ENCODE measurements at places on chromosomes 1 and 21.

- DNase-seq, result no peak
These were observed 24.8 kb upstream of the C1orf159 start for GRCh38 chr1:1140673-1141072.

DNA sequence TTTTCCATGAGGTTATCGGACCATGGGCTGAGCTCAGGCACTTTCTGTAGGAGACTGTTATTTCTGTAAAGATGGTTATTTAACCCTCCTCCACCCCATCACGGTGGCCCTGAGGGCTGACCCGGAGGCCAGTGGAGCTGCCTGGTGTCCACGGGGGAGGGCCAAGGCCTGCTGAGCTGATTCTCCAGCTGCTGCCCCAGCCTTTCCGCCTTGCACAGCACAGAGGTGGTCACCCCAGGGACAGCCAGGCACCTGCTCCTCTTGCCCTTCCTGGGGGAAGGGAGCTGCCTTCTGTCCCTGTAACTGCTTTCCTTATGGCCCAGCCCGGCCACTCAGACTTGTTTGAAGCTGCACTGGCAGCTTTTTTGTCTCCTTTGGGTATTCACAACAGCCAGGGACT, 2.6 kb upstream of the CCDC28B start:
- DNase-seq, result no peak

- no peak for DNase-seq
These were observed 322.8 kb downstream of the SEC16B start for GRCh38 chr1:177646757-177647730.

- DNase-seq, result no peak
These were observed 37.3 kb downstream of the RGS4 start for GRCh38 chr1:163106364-163106987.

- DNase-seq, result no peak
These were observed 5.5 kb upstream of the KRTAP21-1 start for GRCh38 chr21:30760776-30761175.

- no peak for DNase-seq
These were observed 42.6 kb upstream of the VAV3 start for GRCh38 chr1:108007531-108007930.

GRCh38 chr1:87061742-87062156, 147.3 kb downstream of the HS2ST1 start:
- DNase-seq, result no peak

- DNase-seq, result no peak
These were observed 2.1 kb downstream of the TRIM67 start for GRCh38 chr1:231163830-231164427.

DNA sequence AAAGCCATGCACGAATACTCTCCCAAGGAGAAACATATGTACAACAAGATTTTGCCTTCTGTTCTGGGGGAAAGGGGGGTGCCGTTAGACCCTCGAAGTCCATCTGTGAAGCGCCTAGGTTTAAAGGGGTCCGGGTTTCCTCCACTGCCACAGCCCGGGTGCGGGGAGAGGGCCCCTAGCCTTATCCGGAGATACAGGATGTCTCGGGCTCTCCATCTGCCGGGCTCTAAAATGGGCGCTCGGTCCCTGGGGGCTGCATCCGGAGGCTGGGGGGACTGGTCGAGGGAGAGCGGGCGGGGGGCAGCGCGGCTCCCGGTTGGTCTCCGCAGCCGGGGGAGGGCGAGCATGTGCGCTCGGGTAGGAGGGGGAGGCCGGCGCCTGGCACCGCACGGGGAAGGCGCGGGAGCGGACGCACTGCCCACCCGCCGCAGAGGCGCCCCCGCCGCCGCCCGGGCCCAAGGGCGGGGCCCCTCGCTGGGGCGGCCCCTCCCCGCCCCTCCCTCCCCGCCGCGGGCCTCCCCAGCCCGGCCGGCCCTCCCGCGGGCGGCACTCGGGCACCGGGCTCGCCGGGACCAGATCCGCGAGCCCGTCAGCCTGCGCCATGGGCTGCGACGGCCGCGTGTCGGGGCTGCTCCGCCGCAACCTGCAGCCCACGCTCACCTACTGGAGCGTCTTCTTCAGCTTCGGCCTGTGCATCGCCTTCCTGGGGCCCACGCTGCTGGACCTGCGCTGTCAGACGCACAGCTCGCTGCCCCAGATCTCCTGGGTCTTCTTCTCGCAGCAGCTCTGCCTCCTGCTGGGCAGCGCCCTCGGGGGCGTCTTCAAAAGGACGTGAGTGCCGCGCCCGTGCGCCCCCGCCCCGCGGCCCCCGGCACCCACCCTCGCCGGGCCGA, 63.1 kb downstream of the ELK4 start:
- DNase-seq, result no peak

DNA sequence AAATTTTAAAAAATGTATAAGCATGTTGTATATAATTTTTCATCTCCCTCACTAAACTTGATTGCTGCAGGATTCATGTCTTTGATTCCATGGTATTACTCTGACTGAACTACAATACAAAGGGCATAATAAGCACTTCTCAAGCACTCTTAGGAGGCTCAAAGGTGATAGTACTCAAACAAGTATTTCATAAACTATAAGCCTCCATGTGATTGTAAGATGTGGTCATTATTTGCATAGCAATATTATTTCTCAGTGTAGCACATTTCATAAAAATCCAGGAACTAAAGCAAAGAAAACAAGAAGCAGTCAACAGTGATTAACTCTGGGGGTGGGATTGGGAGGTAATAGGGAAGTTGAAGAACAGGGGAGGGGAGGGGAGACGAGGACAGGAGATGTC, 106.2 kb upstream of the DPT start:
- DNase-seq, result no peak

DNA sequence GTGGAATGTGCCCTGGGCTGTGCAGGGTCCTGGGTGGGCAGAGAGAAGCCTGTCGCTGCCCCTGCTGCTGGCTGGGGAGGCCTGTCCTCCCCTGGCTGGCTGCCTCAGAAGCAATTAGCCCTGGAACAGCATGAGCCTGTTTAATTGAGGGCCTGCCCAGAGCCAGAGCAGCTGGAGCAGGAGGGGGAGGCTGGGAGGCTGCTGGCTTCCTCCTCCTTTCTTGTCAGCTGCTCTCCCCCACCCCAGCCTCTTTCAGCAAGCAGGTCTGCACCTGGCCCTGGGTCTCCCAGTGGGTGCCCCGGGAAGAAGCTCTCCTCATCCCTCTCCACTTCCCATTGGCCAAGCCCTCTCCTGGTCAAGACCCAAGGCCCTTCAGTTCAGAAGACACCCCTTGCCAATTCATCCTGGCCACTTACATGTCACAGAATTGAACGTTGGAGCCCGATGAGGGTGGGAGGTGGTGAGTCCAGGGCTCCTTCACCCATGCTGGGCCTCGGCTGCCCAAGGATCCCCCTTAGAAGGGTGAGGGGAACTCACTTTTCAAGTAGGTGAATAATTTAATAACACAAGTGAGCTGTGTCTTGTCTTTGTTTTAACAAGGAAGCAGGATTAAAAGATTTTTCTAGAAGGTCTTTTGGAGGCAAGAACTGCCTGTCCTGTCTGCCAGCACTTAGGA, 13.2 kb downstream of the AMPD2 start:
- DNase-seq, result no peak

GRCh38 chr1:25716320-25716719, 83.7 kb upstream of the SELENON start:
- DNase-seq, result no peak

- no peak for DNase-seq
These were observed 43.4 kb upstream of the MPZL1 start for GRCh38 chr1:167678422-167678821.

DNA sequence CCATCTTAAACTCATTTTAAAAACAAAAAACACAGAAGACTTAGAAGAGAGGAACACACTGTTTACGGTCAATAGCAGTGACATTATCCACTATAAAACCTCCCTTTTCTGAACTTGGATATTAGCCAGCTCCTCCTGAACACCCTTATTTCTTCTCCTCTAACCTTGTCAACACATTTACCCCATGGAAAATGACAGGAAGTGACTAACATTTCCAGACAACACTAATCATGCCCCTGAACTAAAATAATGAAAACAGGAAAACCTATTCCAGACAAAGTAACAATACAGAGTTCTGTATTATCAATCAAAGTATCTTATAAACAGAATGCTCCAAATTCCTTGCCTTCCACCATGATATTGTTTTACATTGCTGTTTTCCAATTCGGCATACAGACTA, 45.3 kb downstream of the PALMD start:
- DNase-seq, result no peak

DNA sequence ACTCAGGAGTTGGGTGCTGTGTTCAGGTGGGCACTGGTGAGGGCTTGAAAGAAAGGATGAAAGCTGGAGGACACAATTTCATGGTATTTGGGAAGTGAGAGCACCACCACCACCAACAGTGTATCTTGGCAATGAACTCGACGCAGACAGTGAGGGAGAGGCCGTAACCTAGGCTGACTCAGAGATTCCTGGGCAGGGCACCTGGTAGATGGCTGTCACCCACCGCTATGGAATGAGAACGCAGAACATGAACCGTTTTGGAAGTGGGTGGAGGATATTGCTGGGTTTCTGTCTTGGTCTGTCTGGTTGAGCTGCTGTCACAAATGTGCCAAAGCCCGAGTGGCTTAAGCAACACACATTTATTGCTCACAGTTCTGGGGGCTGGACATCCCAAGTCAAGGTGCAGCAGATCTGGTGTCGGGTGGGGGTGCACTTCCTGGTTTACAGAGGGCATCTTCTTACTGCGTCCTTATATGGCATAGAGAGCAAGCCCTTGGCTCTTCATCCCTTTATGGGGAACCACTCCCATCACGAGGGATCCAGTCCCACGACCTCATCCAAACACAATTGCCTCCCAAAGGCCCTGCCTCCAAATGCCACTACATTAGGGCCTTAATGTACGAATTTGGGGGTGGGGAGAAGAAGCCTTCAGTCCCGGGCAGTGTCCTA, 246.3 kb downstream of the SIPA1L2 start:
- no peak for DNase-seq

- no peak for DNase-seq
These were observed 15.2 kb downstream of the DBT start for GRCh38 chr1:100234432-100234831.

- DNase-seq, result no peak
These were observed 47.0 kb downstream of the TAS1R2 start for GRCh38 chr1:18812453-18812939.

DNA sequence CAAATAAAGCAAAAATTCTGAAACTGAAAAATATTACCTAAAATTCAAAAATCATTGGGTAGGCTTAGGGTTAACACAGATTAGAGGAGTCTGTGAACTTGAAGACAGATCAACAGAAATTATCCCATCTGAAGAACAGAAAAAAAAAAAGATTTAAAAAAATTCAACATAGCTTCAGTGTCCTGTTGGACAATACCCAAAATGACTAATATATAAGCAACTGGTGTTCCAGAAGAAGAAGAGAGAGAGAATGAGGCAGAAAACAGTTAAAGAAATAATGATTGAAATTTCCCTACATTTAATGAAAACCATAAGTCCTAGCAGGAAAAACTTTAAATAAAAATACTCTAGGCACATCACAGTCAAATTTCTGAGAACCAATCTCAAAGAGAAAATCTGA, 31.5 kb downstream of the TMCO1 start:
- no peak for DNase-seq

GRCh38 chr1:164842870-164843269, 283.9 kb downstream of the PBX1 start:
- DNase-seq, result no peak

- DNase-seq, result no peak
These were observed 143.0 kb downstream of the AJAP1 start for GRCh38 chr1:4797429-4797828.

GRCh38 chr1:200640963-200641401, 20.4 kb upstream of the KIF14 start:
- DNase-seq, result no peak

DNA sequence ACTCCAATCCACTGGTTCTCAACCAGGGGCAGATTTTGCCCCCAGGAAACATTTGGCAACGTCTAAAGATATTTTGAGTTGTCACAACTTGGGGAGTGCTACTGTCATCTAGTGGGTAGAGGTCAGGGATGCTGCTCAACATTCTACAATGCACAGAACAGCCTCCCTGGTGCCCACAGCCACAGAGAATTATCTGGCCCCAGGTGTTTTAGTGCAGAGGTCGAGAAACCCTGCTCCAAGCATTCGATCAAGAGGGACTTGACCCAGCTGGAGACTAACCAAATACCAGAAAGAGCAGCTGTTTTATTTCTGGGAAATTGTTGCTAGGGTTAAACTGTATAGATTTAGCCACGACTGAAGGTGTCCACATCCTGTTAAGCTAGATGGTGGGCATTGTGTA, 19.2 kb downstream of the CD247 start:
- no peak for DNase-seq

DNA sequence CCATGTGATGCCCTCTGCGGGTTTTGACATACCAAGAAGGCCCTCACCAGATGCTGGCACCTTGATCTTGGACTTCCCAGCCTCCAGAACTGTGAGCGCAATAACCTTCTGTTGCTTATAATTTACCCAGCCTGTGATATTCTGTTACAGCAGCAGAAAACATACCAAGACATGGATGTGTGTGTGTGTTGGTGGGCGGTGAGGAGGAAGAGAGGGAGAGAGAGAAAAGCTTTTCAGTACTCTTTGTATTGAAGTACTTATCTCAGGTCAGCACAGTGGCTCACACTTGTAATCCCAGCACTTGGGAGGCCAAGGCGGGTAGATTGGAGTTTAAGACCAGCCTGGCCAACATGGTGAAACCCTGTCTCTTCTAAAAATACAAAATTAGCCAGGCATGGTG, 23.1 kb downstream of the TRAPPC10 start:
- DNase-seq, result no peak

DNA sequence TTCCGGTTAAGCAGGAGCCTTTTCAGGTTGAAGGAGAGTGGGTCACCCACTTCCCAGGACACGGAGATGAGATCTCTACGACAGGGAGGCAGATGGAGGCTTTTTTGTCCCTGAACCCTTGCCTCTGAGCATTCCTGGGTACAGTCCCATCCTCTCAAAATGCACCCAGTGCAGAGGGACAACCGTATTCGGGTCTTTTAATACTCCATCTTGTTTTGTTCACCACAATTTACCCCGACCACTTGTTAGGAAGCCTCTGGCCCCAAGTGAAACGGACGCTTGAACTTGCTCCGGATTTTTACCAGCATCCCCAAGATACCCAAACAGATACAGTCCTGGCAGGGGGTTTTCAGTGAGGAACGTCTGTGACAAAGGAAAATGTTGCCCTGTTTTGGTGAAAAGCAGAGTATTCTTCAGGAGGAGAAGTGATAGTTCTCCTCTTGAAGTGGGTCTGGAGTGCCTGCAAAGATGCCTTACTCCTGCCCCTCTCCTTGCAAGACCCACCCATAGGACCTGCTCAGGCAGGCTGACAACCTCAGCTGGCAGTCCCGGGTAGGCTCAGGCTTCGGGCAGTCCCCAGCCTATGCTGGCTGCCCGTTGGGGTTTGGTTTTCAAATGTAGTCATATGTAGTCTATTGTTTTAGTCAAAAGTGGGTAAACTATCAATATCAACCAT, 669 bp upstream of the ARL8A start:
- no peak for DNase-seq

- DNase-seq, result no peak
These were observed 197.6 kb downstream of the SIPA1L2 start for GRCh38 chr1:232432313-232432712.

DNA sequence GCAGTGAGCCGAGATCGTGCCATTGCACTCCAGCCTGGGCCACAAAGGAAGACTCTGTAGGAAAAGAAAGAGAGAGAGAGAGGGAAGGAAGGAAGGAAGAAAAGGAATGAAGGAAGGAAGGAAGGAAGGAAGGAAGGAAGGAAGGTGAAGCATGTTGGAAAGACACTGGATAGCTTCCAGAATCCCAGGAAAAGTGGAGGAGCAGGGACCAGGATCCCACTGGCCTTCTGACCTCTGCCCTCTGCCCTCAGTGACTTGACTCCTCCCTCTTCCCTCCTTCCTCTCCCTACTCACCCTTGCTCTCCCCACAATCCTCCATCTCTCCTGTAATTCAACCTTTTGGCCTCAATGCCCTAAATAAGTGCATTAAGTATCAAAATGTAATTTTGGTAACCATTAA, 4.1 kb upstream of the UTS2 start:
- no peak for DNase-seq

GRCh38 chr1:234408757-234409156, 35.5 kb downstream of the COA6 start:
- no peak for DNase-seq
